NCI-H1105 (cell line): ENCODE measurements at places on chromosomes 1 and 21.

DNA sequence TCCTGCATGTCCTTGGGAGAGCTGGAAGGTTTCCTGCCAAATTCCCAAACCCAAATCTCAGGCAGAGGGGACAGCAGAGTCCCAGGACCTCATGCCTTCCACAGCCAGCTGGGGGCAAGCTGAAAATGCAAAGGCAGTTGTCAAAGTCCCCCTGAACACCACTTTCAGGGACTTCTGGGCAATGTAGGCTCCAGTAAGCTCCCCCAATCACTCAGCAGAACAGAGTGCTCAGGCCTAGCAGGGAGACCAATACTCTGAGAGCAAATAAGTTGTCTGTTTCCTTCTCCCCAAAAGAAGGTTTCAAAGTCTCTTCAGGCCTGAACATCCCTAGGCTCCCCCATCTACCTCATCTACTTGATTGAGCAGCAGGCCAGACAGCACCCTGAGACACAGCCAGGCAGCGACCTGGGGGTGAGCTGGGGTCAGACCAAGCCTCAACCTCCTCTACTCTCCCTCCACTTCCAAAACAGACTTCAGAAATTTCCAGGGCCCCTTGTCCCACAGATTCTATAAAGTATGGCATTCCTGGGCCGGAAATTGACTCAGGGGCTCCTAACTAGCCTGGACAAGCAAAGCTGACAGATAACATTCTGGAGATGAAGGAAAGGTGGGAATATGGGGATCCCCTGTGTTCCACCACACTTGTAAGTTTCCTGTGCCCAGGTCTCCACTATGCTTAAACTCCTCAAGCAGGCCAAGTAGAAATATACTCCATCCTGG lies 1.9 kb downstream of the SLC9A1 start:
- DNase-seq, result no peak

DNA sequence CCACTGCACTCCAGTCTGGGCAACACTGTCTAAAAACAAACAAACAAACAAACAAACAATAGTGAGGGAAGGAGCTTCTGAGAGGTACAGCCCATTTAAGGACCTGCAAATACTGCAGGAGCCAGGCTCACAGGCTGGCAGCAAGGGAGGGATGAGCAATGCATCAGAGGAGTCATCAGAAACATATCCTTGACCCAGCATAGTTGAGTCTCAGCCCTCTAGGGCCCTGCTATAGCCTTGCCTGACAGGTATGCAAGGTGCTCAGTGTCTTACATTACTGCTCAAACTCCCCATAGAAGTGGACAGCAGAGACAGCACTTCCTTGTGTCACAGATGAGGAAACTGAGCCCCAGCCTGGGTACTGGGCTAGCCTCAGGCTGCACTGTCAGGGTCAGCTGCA lies 7.3 kb upstream of the TTC4 start:
- no peak for DNase-seq

DNA sequence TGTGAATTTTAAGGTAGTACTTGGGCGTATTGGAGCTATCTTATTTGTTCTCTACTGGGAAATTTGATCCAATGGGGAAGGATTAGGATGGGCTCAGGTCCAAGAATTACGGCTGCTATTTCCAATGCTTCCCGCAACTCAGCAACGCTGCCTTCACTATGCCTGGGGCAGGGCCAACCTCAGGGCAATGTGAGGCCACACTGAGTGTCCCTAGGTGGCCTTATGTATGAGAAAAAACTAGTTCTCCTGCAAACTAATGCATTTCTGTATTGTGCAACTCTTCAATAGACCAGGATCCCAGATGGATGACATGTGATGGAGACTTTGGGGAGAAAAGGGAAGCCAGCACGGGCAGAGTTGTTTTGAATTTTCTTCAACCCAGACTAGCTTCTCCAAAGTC lies 168.1 kb downstream of the DUSP10 start:
- no peak for DNase-seq

DNA sequence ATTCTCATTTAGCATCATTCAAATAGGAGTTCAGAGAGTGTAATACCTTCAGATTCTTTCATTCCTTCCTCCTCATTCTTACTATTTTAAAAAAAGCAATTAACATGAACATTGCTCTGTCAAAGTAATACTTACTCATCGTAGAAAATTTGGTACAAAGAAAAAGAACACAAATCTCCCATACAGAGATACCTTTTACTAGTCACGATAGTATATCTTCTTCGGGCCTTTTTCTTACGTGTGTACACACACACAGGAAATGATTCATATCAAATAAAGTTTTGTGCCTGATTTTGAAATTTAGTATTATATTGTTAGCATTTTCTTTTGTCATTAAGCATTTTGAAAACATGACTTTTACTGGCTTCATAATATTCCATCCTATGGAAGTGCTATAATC lies 52.9 kb downstream of the NCF2 start:
- DNase-seq, result no peak

- no peak for DNase-seq
Measured at GRCh38 chr1:58460469-58460868, 86.1 kb downstream of the OMA1 start.

GRCh38 chr1:8211883-8212579 lies 105.9 kb upstream of the SLC45A1 start:
- no peak for DNase-seq

DNA sequence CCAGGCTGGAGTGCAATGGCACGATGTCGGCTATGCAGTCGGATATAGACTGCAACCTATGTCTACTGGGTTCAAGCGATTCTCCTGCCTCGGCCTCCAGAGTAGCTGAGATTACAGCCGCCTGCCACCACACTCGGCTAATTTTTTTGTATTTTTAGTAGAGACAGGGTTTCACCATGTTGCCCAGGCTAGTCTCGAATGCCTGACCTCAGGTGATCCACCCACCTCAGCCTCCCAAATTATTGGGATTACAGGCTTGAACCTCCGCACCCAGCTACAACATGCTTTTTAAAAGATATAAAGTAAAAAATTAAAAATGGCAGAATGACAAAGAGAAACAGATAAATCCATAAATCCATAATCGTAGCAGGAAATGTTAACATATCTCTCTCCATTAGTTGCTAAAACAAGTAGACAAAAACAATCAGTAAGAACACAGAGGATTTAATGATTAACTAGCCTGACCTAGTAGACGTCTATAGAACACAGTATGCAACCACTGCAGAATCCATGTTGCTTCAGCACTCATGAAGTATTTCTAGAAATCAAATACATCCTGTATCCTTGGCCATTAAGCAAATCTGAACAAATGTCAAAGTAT lies 59.9 kb upstream of the SPOCD1 start:
- no peak for DNase-seq

GRCh38 chr1:67969446-67969845 lies 81.0 kb downstream of the DIRAS3 start:
- DNase-seq, result no peak
